ENCODE measurements at places on chromosomes 7 and 10.

- peak; percentile 100 for DNase-seq
These were observed 168.0 kb upstream of the RHEB start for GRCh38 chr7:151687523-151688235.

DNA sequence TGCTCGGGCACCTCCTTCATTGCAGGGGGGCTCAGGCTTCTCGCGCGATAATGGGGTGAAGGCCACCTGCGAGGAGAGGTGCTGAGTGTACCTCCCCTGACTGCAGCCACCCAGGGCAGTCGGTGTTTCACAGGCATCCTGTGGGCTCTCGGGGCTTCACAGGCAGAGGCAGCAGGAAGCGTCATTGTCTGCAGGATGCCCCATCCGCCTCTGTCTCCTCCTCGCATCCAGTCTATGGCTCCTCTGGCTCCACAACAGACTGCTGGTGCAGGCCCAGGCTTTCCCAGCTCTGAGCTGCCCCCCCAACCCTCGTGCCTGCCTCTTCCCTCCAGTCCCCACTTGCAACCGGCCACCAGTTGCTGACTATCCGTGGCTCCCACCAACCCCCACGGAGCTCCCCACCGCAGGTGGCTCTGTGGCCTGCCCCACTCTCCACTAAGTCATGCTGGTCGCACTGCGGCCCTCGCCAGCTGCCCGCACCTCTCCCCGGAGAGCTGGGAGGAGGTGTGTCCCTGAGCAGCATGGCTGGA is 36.5 kb downstream of the CAMK2B start:
- no peak for DNase-seq

- DNase-seq, result no peak
These were observed 61.9 kb downstream of the FOXL3 start for GRCh38 chr7:351681-352480.

GRCh38 chr7:151951672-151952338 is 4.4 kb upstream of the GALNTL5 start:
- no peak for DNase-seq

GRCh38 chr10:62895063-62895462 is 78.9 kb upstream of the EGR2 start:
- DNase-seq, result no peak

GRCh38 chr10:126893206-126893605 is 12.0 kb upstream of the DOCK1 start:
- DNase-seq, result no peak

DNA sequence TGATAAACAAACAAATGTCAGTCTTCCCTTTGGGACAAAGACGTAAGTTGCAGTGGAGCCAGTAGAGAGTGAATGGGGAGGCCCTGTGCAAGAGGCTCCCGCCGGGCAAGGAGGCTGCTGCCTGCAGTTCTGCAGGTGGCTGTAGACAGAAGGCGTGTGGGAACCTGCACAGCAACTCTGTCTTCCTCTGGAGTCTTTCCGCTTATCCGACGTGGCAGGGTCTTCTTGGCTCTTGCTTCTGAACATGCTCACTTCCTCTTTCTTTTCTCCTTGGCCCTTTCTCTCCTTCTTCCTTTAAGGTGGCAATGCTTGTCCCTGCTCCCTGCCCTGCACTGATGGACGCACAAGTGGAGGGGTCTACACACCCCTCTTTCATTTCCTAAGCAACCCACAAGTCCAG is 122.5 kb downstream of the HIPK2 start:
- DNase-seq, result no peak

DNA sequence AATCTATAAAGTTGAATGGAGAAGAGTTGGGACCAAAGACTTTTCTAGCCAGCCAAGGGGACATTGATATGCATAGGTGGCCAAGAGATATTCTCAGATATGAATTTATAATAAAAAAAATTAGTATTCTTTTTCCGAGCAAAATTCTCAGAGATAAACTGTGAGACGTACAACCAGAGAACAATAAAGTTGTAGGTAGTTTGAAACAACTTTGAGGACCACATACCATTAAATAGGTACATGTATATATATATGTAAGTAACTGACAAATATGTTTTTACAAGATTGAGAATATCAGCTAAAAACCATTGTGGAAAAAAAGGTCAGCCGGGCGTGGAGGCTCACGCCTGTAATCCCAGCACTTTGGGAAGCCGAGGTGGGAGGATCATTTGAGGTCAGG is 56.5 kb downstream of the EXOC4 start:
- no peak for DNase-seq

DNA sequence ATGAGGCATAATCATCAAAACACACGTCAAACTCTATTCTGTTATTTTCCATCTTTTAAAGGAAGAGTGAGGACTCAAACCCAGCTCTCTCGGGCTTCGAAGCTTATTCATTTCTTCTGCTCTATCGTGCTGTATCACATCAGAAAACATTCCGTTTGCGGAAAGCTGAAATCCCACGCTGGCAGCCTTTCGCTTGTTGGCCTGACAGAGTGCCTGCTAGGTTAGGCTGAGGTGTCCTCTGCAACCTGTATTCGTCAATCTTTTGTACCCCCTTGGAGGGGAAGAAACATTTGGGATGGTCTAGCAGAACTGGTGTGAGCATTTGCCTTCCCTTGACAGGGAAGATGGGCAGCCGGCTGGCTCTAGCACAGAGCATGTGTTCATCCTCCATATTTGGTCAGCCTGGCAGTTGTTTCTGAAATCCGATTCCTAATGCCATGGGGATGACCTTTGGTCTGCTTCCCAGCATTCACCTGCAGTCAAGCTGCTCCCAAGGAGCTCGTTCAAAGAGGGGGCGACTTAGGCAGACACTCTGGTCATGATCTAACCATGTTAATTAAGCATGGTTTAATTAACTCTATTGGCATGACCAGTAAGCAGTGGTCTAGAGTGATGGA is 55.2 kb downstream of the TACC2 start:
- DNase-seq, result no peak

GRCh38 chr7:94298943-94299342 is 95.8 kb upstream of the COL1A2 start:
- DNase-seq, result peak; percentile 10

- DNase-seq, result no peak
These were observed 94.9 kb downstream of the CHST15 start for GRCh38 chr10:123998197-123999141.

- no peak for DNase-seq
These were observed 14.8 kb downstream of the PTPRE start for GRCh38 chr10:127921753-127922145.

GRCh38 chr10:21758239-21758638 is 224.2 kb downstream of the MLLT10 start:
- no peak for DNase-seq

- peak; percentile 43 for DNase-seq
These were observed 34.4 kb downstream of the PLEKHA8 start for GRCh38 chr7:30062587-30062986.

- DNase-seq, result no peak
These were observed 104.5 kb downstream of the TNS3 start for GRCh38 chr7:47477191-47478016.

- no peak for DNase-seq
These were observed 106.2 kb upstream of the INHBA start for GRCh38 chr7:41809116-41809515.

DNA sequence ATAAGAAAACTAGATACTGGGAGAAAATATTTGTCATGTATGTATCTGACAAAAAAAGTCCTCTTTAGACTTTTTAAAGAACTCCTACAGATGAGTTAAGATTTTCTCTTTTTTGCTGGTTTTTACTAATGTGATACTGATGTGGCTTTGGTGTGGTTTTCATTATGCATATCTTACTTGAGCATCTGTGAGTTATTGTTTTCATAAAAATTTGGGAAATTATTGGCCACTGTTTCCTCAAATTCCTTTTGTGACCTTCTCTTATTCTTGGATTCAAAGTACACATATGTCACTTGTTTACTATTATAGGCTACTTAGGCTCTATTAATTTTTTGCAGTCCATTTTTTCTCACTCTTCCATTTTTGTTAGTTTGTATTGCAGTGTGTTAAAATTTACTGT is 89.0 kb downstream of the PPP1R9A start:
- DNase-seq, result no peak

DNA sequence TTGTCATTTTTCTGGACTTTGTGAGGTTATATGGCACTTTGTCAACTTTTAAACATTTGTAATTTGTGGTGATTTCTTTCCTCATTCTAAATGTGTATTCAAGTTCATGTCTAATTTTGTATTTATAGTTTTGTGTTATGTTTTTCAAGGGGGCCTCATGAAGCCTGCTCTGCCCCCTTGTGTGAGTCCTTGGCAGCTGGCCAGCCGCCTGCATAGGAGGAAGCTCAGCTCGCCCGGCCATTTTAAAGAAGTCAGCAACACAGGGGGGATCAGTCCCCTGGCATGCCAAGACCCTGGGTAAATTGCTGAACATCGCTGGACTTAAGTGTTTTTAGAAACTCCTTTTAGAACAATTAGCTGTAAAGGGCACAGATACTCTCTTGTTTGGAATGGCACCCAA is 123.0 kb downstream of the ANLN start:
- DNase-seq, result no peak

DNA sequence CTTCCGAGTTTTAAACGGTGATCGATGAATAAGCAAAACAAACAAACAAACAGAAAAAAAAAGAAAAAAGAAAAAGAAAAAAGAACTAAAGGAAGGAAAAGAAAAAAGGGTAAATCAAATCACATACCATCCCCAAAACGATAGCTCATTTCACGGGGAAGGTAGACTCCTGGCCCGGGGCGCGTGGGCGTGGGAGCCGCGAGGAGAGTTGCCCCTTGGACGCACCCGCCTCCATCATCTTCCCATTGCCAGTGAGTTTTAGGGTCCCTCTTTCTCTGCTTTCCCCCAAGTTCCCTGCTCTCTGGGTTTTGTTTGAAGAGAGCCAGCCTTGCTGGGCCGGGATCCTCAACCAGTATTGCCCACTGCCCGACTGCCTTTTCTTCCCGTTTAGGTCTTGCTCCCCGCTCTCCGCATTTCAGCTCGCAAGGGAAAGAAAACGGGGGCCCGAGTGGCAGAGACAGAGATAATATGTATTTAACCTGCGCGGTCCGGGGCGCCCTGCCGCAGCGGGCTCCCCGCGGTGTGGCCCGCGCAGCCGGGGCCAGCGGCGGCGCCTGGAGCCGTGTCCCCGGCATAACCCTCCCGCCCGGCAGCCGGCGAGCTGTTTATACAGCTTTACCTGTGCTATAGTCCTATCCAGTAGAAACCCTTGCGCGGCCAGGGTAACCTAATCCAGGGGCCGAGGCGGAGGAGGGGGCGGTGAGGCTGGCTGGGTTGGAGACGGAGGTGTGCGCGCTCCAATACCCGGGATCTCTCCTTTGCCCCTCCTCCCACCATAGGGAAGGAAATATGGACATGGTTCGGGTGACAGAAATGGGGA is 5.2 kb upstream of the GATA3 start:
- DNase-seq, result no peak

- DNase-seq, result no peak
These were observed 138.7 kb downstream of the GNAI1 start for GRCh38 chr7:80273327-80273726.

- DNase-seq, result no peak
These were observed 4.5 kb upstream of the ZC3HAV1 start for GRCh38 chr7:139114018-139114417.

DNA sequence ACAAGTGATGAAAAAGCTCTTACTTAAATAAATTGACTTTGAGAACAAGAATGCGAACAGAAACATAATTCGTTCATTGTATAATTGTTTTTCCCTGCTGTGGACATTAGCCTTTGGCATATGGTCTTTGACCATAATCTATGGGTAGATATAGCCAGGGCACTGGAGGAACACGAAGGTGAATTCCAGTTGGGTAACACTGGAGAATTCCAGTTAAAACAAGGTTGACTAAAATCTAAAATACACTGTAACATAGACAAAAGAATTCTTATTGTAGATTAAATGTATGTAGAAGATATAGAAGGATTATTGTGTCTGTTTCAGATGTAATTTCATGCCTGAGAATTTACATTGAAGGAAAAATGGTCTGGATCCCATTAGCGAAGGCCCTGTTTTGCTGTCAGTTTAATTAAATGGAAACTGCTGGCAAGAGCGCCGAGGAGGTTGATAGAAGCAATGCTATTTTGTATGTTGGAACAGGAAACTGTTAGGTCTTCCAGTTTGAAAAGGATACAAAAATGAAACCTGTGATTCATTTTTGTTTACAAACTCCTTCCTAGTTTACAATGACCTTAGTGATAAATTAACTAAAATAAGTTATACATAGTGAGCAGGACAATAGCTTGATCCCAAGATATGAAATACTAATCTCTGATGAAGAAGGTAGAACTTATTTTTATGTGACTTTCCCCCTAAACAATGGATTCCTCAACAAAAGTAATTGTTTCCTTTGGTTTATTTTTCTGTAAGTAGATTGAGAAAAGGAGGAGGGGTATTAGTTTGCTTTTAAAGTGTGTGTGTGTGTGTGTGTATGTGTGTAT is 68.9 kb downstream of the ARID5B start:
- DNase-seq, result no peak

DNA sequence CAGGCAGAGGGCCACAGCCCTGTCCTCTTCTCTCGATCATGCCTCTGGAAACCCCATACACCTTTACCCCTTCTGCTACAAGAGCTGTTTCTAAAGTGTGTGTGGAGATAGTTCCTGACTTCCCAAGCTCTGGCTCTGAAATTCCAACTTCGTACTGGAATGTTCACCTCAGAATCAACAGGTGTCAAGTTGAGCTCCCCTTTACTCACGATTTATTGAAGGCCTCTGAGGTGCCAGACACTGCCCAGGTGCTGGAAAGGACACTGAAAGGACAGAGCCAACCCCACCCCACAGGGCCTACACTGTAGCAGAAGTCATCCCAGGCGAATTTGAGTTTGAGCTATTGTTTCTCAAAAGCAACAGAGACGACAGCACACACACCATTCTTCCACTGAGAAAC is 209.9 kb upstream of the FRMD4A start:
- DNase-seq, result no peak

DNA sequence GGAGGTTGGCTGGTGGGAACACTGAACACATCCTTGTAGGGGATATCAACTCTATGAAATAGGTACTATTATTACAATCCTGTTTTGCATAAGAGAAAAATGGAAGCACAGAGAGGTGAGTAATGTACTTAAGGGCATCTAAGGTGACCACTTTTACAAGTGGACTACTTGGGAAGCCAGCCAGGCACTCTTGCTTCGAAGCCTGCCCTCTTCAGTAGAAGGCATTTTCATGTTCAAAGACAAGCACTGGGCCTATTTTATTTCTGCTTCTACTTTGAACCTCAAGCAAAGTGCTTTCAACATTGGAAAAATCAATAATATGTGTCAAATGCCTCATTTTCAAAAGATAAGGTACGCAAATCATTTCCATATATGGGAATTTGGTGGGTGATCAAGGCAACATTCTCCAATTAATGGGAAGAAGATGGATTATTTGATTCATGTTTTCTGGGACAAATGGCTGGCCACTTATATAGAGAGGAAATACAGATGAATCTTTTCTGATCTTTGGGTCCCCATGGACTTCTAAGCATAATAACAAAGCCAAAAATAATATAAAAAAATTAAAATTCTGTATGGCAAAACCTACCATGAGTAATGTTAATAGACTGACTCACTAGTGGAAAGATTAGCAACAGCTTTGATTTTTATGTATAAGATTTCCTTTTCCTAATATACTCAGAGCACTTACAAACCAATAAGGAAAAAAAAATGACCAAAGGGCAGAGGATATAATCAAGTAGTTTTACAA is 270.2 kb downstream of the FRMD4A start:
- no peak for DNase-seq
